ENCODE measurements at places on chromosomes 1 and 21.

GRCh38 chr21:25191141-25191540, 416.1 kb downstream of the MRPL39 start:
- DNase-seq: peak; percentile 50

GRCh38 chr1:63701187-63701586, 72.6 kb upstream of the ROR1 start:
- DNase-seq: no peak

- no peak for DNase-seq
Measured at GRCh38 chr1:59997479-59998115, 71.0 kb upstream of the CYP2J2 start.

- DNase-seq: no peak
Measured at GRCh38 chr21:44965251-44966022, 25.6 kb downstream of the SLX9 start.

- no peak for DNase-seq
Measured at GRCh38 chr1:24918370-24918769, 11.7 kb downstream of the RUNX3 start.

GRCh38 chr1:1402072-1402900, 3.2 kb upstream of the CCNL2 start:
- peak; percentile 88 for DNase-seq

GRCh38 chr21:34593954-34594531, 20.9 kb downstream of the RCAN1 start:
- DNase-seq: no peak

DNA sequence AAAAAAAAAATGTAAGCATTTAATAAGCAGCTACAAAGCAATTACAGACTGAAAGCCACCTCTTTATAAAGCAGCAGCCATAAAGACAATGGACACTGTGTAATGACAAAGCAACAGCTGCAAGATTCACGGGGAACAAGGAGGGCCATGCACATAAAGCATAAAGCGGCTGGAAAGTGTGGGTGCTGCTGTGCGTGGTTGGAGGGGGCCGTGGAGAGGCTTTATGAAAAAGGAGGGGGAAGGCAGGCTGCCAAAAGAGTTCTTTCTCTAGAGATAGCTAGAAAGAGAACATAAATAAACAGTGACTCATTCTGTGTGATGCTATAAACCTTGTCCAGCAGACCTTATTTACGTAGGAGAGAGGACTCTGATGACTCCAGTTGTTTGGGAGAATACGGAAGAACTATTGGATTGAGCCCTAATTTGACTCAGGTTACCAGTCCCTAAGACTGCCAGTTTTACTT, 49.3 kb downstream of the ADAMTS1 start:
- DNase-seq: peak; percentile 77

DNA sequence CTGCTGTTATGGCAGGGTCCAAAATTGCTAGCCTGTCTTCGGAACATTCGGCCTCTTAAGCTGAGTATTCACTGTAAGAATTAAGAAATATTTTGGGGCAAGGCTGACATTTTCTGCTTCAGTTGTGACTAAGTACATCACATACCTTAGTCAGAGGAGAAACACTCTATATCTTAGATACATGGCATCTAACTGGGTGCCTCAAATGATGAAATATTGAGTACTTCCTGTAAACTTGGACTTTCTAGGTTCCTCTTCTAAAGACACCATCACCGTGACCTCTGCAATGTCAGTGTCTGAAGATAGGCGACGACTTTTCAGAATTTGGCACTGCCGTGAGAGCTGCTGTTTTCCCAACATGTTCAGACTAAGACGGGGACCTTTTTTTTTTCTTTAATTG, 65.6 kb downstream of the PCBP3 start:
- DNase-seq: no peak

GRCh38 chr1:100328133-100328532, 24.2 kb upstream of the CDC14A start:
- DNase-seq: no peak

DNA sequence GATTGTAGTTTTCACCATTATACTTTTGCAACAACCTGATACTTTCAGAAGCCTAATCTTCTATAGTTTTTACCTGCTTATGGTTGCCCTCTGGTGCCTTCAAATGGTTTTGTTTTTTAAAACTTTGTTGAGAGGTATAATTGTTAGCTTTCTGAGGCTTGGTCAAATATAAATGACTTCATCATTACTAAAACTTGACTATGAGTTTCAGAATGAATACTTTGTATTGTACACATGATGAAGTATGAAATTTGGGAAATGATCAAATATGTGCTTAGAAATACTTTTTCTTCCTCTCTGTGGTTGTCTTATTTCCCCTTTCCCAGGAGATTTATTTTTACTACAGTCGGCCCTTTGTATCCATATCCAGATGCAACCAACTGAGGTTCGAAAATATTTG, 151.8 kb upstream of the B3GALT2 start:
- peak; percentile 39 for DNase-seq

GRCh38 chr1:184033711-184034167, 3.8 kb downstream of the COLGALT2 start:
- no peak for DNase-seq

GRCh38 chr1:155033524-155033923, at the start of the genes DCST1 and DCST2:
Gene DCST1 (plus strand): TSS chr1:155033824. CDS start chr1:155034037, 213 bp downstream.
Gene DCST2 (minus strand): TSS chr1:155033781. CDS start chr1:155033701, 80 bp downstream.
- DNase-seq: no peak

- DNase-seq: peak; percentile 92
Measured at GRCh38 chr1:220579317-220579716, 51.4 kb downstream of the MARK1 start.

GRCh38 chr1:200228486-200228885, 181.3 kb downstream of the ZNF281 start:
- no peak for DNase-seq

DNA sequence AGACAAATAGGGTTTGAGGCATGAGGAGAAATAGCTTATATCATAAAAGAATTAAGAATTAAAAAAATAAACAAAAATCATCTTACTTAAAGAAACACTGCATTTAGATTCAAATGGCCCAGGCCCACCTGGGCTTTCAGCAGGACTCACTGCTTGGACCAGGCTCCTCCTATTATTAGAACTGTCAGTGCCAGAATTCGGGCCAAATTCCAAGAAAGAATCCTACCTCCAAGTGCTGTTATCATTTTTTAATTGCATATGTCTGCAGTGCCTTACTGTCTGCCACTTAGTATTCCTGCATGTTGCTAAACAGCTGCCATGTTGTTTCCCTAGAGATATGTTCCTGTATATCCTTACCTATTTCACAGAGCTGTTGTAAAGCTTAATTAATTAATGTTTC, 112.0 kb downstream of the BARHL2 start:
- DNase-seq: no peak

GRCh38 chr1:54401799-54402198, 4.4 kb downstream of the SSBP3 start:
- no peak for DNase-seq

DNA sequence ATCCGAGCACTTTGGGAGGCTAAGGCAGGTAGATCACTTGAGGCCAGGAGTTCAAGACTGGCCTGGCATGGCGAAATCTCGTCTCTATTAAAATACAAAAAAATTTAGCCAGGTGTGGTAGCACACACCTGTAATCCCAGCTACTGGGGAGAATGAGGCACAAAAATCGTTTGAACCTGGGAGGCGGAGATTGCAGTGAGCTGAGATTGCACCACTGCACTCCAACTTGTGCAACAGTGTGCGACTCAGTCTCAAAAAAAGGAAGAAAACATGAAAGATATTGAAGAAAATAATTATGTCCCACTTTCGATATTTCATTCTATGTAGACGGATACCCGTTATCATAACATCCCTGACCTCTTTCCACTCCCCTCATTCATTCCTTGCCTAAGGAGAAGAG, 19.2 kb downstream of the TUT4 start:
- DNase-seq: no peak

DNA sequence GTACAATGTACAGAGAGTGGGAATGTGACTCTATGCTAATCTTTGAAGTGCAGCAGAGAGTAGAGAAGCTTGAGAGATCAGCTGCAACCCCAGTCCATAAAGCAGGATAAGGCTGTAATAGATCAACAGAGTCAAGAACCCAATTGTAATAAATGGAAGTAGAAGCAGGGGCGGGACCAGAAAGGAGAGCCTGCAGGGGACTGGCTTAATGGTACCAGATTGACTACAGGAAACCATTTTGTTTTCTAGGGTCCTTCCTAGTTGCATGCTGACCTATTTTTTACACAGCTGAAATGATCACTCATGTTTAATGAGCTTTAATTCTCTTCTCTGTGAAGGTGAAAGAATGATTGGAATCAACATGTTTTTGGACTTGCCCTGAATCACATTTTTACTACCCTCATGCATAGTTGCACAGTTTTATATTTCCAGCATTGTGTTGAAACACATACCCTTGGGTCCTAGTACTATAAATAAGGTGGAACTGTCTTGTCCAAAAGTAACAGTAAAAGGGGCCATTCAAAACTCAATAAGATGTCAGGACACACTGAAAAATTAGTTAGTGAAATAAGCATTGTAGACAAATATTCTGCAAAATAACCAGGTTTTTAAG, 69.8 kb downstream of the GPR88 start:
- no peak for DNase-seq

DNA sequence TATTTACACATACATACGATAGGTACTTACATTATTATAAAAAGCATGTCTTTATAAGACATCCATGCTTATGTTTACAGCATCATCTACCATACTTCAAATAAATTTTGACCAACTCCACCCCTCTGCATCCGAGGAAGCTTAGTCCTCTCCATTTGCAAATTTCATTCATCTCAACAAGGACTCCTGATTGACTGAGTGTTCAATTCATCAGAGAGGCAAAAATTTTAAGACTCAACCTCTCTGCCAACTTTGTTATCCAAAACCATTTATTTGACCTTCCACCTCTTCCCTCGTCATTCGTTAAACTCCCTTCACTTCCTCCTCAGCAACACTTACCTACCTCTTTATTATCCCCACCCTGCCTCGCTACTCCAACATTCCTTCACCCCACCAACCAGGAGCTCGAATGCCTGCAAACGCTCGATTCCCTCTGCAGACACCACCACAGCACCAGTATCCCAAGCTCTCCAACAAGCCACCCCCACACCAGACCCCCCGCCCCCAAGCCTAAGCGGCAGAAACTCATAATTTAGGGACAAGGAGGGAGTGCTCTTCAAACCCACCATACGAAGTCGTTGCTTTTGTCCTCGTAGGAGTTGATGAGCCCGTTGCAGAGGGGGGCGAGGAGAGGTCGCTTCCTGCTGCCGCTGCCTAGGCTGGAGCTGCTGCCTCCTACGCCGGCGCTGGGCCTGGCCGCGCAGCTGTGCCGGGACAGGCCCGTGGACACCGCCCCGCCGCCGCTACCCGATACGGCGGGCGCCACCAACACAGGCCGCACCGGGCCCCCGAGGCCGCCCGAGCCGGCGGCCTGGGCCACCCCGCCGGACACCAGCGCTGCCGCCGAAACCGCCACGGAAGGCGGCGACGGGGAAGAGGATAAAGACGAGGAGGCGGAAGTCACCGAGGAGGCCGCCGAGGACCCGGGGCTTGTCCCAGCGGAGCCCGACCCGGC, 803 bp downstream of the COP1 start:
- peak; percentile 47 for DNase-seq

GRCh38 chr1:111399792-111400610, 27.5 kb downstream of the OVGP1 start:
- peak; percentile 21 for DNase-seq

DNA sequence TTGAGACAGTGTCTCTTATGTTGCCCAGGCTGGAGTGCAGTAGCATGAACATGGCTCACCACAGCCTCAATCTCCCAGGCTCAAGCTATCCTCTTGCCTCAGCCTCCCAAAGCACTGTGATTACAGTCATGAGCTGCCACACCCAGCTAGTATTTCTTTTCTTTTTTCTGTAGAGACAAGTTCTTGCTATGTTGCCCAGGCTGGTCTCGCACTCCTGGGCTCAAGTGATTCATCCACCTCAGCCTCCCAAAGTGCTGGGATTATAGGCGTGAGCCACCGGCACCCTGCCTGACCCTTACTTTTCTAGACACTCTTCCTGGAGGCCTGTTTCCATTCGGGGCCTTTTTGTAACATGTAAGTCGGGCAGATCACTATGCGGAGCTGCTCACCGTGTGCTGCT, 30.1 kb upstream of the SRP9 start:
- DNase-seq: no peak

DNA sequence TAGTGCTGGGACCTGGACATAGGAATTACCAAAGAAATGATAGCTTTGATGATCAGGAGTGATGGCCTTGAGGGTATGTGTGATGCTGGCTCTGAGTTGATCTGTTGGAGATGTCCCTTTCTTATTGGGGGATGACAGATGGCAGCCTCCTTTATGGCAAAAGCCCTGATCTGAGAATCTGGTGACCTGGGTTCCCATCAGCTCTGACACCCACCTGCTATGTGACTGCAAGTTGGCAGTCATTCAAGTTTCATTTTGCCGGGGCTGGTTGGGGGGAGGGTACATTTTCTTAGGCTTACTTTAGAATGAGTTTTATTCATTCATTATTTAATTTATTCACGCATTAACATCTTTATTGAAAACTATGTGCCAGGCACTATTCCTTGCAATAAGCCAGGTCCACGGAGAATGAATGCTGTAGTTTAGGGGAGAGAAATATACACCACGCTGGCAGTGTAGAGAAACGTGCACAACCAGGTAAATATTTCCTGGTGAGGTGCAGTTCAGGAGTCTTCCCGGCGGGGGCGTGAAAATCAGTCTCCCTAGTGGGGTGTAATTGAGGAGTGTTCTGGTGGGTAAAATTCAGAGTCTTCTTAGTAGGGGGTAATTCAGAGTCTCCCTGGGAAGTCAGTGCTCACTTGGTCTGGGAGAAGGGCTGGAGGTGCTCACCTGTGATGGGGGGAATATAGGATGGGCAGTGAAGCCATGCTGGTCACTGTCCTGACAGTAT, 401.3 kb downstream of the CAMTA1 start:
- no peak for DNase-seq

DNA sequence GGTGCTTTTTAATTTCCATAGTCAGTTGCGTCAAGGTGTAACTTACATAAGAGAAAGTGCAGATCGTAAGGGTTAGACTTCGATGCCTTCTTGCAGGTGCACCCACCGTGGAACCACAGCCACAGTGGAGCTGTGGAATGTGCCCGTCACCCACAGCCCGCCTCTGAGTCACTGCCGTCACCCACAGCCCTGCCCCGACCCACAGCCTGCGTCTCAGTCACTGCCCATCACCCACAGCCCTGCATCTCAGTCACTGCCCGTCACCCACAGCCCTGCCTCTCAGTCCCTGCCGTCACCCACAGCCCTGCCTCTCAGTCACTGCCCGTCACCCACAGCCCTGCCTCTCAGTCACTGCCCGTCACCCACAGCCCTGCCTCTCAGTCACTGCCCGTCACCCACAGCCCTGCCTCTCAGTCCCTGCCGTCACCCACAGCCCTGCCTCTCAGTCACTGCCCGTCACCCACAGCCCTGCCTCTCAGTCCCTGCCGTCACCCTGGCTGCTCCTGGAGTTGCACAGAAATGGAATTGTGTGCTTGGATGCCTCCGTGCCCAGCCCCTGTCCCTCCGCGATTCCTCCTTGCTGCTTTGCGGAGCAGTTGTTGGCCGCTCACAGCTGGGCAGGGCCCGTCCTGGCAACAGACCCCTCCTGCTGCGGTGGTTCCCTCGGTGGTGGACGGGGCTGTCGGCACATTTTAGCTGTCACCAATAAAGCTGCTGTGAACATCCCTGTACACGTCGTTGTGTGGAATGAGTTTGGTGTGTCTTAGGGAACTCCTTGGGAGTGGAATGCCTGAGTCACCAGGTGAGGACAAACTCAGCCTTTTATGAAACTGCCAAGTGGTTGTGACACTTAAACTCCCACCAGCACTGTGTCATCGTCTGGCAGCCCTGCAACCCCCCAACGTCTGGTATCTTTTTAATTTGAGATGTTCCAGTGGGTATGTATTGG, 44.9 kb upstream of the COL6A2 start:
- DNase-seq: peak; percentile 9

- peak; percentile 5 for DNase-seq
Measured at GRCh38 chr1:240350910-240351331, 259.2 kb downstream of the FMN2 start.

Measured in foreskin keratinocyte (primary cell).